ENCODE measurements at places on chromosomes 1 and 21.

DNA sequence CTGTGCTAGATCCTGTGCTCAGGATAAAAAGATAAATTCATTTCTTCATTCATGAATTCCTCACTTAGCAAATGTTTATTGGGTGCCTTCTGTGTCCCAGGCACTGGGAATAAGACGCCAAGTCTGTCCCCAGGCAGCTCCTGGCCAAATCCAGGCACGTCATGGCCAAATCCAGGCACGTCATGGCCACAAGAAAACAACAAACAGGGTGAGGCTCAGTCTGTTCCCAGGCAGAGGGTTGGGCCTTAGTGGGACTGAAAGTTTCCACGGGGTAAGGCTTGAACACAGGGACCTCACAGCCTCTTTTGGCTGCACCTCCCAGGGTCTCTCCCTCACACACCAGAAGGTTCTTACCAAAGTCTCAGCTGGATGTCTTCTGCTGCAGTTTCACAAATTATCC lies 95.7 kb downstream of the PAX7 start:
- no peak for DNase-seq

GRCh38 chr1:98369463-98369862 lies 292.1 kb upstream of the SNX7 start:
- DNase-seq: no peak

DNA sequence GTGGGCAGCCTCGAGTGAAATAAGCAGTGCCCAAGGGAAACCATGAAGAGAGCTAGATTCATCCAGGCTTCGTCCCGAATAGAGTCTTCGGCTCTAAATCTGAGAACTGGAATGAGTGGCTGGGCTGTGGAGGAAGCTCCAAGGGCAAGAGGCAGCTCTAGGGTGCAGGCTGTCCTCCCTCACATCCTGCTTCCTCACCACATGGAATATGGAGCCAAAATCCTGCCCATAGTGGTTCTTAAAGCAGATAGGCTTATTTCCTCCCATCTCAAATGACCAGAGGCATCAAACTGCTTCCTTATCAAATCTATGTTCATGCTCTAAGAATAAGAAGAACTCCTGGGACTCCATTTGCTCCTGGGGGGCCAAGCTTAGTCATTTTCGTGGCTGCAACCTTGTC lies 2.5 kb downstream of the IL24 start:
- DNase-seq: no peak

DNA sequence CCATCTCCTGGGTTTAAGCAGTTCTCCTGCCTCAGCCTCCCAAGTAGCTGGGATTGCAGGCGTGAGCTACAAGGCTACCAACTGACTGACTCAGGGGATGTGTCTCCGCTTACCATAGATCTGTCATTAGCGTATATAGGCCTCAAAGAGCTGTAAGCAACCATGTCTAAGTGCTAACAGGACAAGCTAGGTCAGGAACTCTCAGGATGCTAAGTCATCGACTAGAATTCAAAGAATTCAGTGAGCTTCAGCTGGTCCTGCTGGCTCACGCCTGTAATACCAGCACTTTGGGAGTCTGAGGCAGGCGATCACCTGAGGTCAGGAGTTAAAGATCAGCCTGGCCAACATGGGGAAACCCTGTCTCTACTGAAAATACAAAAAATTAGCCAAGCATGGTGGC lies 29.5 kb downstream of the CAPN2 start:
- no peak for DNase-seq

GRCh38 chr1:107255469-107255868 lies 114.6 kb downstream of the NTNG1 start:
- no peak for DNase-seq

DNA sequence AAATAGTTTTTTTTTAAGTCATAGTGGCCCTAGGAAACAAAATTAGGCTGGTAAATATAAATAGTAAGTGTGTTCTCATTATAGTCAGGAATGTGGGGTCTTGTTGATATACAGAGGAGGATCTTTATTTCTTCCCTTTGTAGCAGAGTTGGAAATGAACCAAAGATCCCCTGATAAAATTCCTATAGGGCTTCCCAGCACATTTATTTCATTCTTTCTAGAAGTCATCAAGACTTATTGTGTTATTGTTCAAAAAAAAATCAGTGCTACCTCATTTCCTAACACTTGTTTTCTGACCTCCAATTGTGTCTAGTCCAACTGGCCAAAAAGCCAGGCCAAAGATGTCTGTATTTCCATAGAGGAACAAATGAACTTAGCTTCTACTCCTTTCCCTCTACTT lies 7.6 kb upstream of the PLEKHO1 start:
- no peak for DNase-seq

GRCh38 chr1:61474269-61474817 lies 250.6 kb downstream of the TM2D1 start:
- DNase-seq: no peak

DNA sequence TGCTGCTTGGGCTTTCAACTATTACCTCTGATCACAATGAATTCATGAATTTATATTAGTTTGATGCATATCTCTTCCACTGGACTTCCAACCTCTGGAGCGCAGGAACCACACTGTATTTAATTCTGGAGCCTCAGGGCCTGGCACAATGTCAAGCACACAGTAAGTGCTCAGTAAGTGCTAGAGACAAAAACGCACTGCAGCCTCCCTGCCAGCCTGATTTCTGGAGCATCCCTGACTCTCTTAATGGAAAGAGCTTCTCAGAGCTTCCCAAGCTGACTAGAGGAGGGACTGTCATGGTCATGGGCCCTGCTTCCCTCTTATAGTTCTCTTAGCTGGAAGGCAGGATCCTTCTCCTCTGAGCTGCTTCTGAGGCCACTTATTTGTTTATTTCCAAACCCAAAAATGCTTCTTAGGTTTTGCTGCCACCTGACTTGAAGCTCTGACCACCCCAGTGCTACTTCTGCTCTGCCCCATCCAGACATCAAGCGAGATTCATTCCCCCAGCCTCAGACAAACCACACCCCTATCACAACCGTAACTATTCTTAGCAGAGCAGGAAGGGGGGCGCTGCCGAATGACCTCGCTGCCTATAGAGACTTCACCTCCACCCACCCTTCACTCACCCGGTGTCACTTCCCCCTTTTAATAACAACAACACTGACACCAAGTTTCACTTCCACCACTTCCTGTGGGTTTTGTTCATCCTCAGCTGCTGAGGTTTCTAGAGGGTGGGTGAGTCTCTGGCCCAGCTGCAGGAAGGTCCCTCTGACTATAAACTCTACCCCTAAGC lies 33.6 kb downstream of the NUAK2 start:
- no peak for DNase-seq

- no peak for DNase-seq
Measured at GRCh38 chr1:170071378-170071777, 3.1 kb downstream of the KIFAP3 start.

GRCh38 chr1:172069534-172069933 lies 228.2 kb downstream of the DNM3 start:
- DNase-seq: no peak

GRCh38 chr1:86239894-86240293 lies 83.3 kb upstream of the COL24A1 start:
- no peak for DNase-seq

GRCh38 chr21:43369124-43369523 lies 57.8 kb downstream of the SIK1 start:
- no peak for DNase-seq

- no peak for DNase-seq
Measured at GRCh38 chr21:15301736-15302135, 236.9 kb upstream of the NRIP1 start.

DNA sequence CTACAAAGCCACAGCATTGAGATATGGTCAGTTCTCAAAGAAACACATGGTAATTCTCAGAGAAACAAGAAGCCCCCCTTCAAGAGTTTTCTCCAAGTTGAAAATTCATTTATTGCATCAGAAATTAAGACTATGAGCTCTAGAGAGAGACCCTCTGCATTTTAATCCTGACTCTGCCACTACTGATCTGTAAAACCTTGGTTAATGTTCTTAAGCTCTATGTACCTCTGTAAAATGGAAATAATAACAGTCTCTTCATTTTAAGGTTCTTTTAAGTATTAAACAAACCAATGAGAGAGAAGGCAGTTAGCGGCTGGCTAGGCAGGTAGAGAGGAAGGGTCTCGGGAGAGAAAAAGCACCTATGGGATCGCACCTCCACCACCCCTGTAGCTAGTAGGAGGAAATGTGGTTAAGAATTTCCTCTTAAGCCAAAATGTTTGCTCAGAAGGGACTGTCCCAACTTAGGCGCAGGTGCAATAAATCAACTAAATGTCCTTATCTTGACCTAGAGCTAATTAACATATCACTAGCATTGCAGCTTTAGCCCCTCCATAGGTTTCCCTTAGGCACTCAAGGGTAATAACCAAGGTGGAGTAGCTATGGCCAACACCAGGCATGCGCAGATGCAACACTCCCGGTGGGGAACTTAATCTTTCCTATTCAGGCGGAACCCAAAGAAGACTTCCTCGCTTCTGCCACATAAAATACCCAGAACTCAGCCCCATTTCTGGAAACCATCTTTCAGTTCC lies 1685.4 kb downstream of the MRPL39 start:
- DNase-seq: no peak

DNA sequence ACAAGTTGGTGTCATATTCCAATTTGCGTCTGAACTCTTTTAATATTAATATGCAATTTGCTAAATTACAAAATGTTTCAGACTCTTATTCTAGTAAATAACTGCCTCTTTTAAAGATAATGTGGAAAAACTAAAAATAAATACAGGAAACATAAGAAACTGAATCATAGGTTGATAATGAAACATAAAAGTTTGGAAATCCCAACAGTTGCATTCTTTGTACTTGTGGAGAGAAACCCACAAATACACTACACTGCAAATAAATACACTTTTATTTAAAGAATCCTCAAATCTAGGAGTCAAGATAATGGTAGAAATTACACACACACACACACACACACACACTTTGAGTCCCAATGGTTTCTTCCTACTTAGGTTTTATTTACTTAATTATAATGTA lies 5.2 kb downstream of the BRINP3 start:
- DNase-seq: no peak

GRCh38 chr1:3831689-3832088 lies 25.3 kb downstream of the CEP104 start:
- no peak for DNase-seq

- DNase-seq: no peak
Measured at GRCh38 chr1:112395256-112395820, 676 bp upstream of the CTTNBP2NL start.

DNA sequence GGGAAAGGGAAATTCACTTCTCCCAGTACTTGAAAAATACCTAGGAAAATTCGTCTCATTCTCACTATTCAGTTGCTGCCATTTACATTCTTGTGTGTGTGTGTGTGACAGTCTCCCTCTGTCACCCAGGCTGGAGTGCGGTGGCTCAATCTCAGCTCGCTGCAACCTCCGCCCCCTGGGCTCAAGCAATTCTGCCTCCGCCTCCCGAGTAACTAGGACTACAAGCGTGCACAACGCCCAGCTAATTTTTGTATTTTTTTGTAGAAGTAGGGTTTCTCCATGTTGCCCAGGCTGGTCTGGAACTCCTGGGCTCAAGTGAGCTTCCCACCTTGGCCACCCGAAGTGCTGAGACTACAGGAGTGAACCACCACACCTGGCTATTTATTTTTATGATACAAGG lies 1.2 kb downstream of the SNAPIN start:
- DNase-seq: no peak

GRCh38 chr1:212960932-212961331 lies 10.6 kb downstream of the VASH2 start:
- DNase-seq: no peak
